NCI-H748 treated with DMSO at 0.1 percent for 48 hours (cell line): ENCODE measurements at places on chromosomes 13 and 19.

DNA sequence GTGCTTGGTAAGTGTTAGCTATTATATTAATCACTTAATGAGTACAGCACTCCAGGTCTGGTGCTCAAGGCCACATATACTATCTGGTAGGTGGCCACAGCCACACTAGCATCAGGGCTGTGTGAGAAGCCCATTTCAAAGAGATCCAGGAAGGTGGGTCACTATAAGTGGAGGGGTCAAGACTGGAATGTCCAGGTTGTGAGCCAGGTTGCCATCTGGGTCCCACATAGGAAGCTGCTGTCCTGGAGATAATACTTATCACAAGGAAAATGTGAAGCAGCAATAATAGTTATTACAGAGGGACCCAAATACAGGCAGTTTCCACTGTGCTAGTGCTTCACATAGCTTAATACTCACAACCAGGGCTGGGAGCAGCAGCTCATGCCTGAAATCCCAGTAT lies 13.1 kb downstream of the C19orf47 start:
- DNase-seq = no peak

GRCh38 chr13:46348961-46349360 lies 38.1 kb downstream of the RUBCNL start:
- no peak for DNase-seq

- DNase-seq = no peak
These were observed 12.8 kb upstream of the ZNF14 start for GRCh38 chr19:19745496-19746285.

GRCh38 chr13:48580185-48580803 lies 47.4 kb upstream of the RCBTB2 start:
- DNase-seq = peak; percentile 48

- no peak for DNase-seq
These were observed 1001.7 kb downstream of the PCDH17 start for GRCh38 chr13:58633226-58633625.

GRCh38 chr13:94705081-94706030 lies 7.0 kb downstream of the SOX21 start:
- DNase-seq = no peak

GRCh38 chr13:92491839-92492238 lies 734.8 kb upstream of the GPC6 start:
- no peak for DNase-seq

GRCh38 chr13:97307882-97308624 lies 85.9 kb downstream of the MBNL2 start:
- DNase-seq = no peak

DNA sequence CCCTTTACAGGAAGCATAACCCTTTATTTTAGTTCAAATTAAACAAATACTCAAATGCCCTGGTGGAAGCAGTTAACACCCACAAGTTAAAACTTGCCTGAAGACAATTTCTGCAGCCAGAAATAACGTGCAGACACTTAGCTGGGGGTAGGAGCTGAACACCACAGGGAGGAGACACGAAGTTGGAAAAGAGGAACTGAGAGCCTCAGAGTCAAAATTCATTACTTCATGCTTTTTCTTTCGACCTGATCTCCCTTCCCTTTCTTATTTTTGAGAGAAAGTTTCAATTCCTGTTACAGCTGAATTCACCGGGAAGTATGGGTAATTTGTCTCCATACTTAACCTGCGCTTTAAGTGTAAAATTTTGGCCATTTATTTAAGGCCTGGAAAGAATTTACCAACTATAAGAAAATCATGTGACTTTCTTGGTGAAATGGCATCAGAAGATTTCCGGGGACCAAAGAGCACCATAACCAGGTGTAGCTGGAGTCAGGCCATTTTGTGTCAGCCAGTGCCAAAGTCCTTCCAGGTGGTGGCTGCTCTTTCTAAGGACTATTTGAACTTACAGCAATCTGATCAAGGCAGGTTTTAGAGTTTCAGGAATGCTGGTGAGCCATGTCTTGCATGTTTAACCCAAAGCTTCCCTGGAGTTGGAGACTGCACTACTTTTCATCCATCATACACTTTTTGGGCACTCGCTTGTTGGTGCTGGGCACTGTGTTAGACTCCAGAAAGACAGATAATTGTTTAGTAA lies 46.5 kb upstream of the RCBTB2 start:
- DNase-seq = no peak

DNA sequence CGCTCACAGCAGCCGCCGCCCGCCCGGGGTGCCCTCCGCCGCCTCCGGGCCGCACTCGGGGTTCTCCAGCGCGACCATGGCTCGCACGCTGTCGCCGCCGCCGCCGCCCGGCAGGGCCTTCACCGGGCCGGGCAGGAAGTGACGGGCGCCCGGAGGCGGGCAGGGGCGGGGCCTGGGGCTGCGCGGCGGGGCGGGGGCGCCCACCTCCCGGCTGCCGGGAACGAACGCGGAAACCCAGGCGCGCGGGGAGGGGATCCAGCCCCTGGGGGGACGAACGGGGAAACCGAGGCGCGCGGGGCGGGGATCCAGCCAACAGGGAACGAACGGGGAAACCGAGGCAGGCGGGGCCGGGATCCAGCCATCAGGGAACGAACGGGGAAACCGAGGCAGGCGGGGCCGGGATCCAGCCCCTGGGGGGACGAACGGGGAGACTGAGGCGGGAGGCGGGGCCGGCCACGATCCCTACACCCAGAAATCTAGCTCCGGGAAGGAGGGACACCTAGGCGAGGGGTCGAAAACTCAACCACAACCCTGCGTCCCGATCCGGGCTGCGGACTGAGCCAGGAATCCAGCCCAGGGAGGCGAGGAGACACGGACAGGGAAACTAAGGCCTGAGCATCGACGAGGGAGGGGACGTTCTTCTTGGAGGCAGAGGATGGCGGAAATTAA lies at the start of gene R3HDM4:
TSS of gene R3HDM4 (minus strand) at position 140 of the 669 bp plus-strand sequence. CDS start at position 78, 62 bp downstream.
- DNase-seq = peak; percentile 12

GRCh38 chr13:91331047-91331915 lies 16.2 kb upstream of the MIR17HG start:
- DNase-seq = no peak

GRCh38 chr13:79830426-79830825 lies 349.5 kb downstream of the NDFIP2 start:
- DNase-seq = no peak

DNA sequence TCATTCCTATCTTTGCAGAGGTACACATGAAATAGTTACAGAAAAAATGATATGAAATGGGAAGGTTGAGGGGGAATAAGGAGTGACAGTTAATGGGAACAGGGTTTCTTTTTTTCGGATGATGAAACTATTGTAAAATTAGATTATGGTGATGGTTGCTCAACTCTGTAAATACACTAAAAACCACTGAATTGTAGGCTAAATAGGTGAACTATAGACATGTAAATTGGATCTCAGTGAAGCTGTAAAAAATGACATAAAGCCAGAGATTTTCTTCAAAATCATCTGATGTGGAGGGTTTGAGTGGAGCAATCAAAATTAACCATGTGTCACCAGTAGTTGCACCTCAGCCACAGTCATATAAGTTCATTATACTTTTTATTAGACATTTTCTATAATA lies 6.6 kb upstream of the FLT3 start:
- DNase-seq = no peak

DNA sequence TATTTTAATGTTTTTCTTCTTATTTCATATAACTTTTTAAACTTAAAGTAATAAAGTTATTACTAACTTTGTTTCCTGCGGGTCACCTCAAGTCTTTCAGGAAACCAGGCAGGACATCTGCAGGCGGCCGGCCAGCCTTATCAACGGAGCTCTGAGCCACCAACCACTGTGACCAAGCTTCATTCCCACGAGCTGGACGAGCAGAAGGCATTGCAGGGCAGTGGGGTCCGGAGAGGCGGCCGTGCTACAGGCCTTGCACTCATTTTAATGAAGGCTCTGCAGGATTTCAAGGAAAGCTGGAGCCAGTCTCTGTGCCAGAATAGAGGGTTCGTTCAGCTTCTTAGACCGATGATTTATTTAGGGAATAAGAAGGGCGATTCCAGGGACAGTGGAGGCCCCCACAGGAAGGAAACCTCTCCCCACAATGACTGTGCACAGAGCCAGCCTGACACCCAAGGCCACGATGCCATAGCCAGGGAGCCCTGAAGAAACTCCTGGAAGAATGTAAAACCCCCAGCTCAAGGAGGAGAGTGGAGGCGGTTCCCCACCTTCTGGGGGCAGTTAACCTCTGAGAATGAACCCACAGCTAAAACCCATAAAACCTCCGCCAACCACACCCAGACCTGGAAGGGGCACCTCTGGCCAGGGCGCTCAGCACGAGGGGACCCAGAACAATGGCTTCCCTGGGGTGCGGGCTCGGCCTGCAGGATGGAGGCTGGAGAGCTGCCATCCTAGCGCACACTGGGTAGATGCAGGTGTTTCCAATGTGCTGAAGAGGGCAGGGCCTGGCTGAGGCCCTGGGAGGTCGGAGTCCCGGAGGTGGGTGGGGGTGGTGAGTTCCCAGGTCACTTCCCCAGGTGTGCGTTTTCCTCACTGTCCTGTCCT lies 75.0 kb downstream of the RASA3 start:
- DNase-seq = no peak

- no peak for DNase-seq
These were observed 1.0 kb upstream of the REX1BD start for GRCh38 chr19:18587561-18587960.

DNA sequence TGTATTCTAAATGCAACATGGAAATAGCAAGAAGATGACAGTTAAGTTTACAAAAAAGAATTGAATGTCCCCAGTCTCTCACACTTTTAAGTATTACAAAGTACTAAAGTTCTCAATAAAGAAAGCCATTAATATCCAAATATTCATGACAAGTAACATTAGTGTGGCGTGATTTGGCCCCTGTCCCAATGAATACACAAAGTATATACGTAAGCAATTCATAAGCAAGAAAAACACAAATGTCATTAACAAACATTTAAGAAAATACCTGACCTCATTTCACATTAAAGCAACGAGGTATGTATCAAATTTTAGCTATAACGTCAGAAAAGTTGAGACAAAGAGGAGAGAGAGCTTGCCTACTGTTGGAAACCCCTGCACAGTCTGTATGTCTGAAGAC lies 241.9 kb upstream of the IRS2 start:
- no peak for DNase-seq

DNA sequence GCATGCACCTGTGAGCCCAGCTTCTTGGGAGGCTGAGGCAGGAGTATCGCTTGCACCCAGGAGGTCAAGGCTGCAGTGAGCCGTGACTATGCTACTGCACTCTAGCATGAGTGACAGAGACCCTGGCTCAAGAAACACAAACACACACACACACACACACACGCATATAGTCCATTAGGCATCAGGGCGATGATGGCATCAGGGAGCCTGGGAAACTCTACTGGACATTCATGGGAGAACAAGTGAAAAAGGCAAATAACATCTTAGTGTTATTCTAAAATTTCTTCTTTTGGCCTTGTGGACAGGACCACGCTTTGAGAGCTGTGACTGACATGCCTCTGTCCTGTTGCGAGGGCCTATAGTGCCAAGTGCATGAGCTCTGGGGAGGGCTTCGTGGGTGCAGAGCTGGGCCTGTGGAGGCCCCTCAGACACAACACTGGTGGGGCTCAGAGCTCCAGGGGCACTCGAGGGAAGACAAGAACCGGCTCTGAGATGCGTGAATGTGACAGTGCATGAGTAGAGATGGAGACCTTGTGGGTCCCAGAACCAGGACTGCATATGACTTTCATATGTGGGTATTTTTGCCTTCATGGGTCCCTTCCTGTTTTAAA lies 8.0 kb upstream of the USF2 start:
- DNase-seq = no peak

- DNase-seq = no peak
These were observed 193.6 kb downstream of the RAP2A start for GRCh38 chr13:97627566-97627965.

DNA sequence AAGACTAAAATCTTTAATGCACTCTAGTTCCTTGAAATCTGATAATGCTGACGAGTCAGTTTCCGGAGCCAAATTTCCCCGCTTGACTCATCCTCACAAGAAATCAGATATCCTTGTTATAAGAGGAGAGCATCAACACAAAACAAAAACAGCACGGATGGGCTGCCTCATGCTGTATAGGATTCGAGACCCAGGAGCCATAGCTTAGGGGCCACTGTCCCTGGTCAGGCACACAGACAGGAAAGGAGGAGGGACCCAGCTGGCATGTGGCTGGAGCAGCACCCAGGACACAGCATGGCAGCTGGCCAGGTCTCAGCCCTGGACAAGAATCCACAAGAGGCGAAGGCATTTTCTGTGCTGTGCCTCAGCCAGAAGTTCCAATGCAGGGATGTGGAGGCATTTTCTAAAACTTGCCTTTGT lies 110.2 kb upstream of the SPATA13 start:
- no peak for DNase-seq

- no peak for DNase-seq
These were observed 41.4 kb downstream of the NLRP12 start for GRCh38 chr19:53782698-53783097.

DNA sequence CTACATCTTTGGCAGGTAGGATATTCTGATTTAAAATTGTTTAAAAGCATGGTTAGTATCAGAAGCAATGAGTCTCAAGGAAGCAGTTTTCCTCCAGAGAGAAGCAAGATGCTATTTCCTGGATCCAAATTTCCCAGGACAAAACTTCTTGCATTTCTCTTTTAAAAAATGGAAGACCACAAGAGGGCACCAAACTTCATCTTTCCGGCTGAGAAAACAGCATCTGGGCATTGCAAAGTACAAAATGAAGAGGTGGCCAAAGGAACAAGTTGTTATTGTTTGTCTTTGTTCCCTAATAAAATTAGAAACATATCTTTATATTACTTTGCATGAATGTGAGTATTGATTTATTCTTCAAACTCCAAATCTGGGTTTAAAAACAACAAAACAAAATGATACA lies 60.0 kb upstream of the LRCH1 start:
- peak; percentile 8 for DNase-seq

GRCh38 chr19:3338541-3339181 lies 27.7 kb upstream of the NFIC start:
- no peak for DNase-seq

GRCh38 chr19:33905473-33905936 lies 108.8 kb downstream of the KCTD15 start:
- DNase-seq = no peak

GRCh38 chr19:7489609-7490044 lies 792 bp upstream of the PEX11G start:
- DNase-seq = no peak

DNA sequence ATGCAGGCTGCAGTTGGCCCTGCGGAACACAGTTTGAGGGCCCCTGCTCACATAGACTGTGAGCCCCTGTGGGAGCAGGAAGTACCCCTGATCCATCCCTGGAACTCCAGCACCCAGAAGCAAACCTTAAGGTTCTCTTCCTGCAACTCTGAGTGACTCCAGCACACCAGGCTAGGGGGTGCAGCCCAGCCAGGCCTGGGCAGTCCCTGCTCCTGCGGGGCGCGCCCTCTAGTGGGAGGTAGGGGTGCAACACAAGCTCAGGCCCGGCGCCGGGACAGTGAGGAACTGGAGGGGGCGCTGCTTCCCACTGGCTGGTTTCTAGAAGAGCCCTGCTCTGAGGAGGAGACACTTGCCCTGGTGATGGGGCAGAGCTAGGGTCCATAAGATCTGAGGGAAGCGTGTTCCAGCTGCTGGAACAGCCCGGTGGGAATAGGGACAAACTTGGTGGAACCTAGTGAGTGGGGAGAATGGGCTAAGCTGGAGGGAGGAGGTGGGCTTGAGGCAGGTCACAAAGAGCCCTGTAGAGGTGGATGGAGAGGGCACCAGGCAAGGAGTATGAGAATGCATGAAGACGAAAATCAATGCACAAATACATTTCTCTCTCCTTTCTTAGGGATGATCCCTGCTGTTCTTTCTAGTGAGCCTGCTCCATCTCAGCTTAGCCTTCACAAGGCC lies 5.0 kb downstream of the ZSCAN5A start:
- peak; percentile 21 for DNase-seq

- no peak for DNase-seq
These were observed 189.2 kb downstream of the ENOX1 start for GRCh38 chr13:43597599-43597945.
